ENCODE measurements at places on chromosomes 2 and 18.
A peak's percentile ranks its signal among the peaks of the same experiment; 100 is the strongest.

GRCh38 chr2:28325567-28326468 lies 66.8 kb upstream of the FOSL2 start:
- DNase-seq = no peak

DNA sequence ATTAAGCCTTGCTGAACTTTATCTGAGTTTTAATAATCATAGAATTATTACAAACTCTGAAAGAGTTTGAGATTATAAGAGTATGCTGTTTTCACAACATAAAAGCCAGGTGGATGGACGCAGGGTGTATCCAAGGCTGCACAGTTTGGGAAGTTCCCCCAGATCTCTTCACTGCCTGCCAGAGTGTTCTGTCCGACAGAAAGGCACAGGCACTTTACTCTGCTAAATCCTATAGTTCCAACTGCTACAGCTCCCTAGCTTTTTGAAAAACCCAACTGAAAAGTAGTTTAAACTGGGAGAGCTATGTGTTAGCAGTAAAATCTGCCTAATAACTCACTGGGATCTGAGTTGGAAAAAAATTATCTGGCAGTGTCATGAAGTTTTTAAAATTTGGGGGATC lies 38.0 kb downstream of the MFSD6 start:
- DNase-seq = no peak

DNA sequence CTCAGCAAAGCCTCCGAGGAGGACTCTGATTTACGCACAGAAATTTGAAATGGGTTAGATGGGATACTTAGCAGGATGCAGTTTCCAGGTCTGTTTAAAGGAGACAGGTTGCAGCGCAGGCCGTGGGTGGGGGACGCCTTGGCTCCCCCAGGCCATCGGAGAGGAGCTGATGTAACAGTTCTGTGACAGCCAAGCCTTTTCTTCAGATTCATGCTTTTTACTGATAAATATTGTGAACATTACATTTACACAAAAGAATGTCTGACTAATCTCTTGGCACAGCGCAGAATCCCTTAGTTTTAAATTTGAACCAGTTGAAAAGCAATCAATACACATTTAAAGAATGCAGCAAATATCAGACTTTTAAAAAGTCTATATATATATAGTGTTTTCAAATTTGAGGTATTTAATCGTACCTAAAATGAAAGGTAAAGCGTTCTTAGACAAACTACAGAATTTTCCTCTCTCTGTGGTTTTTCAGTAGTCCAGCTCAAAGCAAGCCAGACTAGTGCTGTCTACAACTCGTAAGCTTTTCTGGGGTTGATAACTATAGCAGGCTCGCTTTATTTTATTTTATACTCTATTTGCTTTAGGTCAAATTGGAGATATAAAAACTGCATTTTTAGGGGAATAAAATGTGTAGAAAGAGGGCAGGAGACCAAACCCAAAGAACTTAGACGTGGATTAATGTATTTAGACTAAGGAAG lies 221.9 kb downstream of the PIEZO2 start:
- peak; percentile 48 for DNase-seq

DNA sequence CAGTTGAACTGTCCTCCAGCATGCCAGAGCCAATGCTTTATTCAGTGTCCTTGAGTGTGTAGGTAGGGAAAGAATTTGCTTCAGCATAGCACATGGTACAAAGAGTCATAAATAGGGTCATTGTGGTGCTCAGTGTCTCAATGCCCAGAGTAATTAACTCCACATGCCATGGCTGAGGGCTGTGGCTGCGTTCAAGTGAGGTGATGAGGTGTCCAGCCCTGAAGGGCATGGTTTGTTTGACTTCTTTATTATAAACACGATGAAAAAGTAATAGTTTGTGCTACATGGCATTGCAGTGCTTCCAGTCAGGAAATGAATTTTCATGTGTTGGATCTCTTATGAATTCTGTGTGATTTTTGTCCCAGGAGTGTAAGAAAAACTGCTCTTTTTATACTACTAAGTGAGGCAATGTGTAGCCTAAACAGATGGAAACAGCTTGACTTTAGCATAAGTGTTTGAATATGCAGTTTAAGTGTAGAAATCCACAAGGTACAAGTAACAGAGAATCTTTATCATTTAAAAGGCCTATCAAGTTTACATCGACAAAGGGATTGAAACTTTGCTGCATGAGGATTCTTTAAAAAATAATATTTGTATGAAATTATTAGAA lies 507.9 kb upstream of the CDH2 start:
- no peak for DNase-seq

GRCh38 chr18:48742706-48743475 lies 204.1 kb downstream of the CTIF start:
- no peak for DNase-seq

GRCh38 chr2:168277276-168277675 lies 29.9 kb upstream of the STK39 start:
- no peak for DNase-seq

- no peak for DNase-seq
Measured at GRCh38 chr2:25063876-25064660, 22.2 kb downstream of the EFR3B start.

GRCh38 chr2:235848946-235849345 lies 319.2 kb downstream of the GBX2 start:
- no peak for DNase-seq

DNA sequence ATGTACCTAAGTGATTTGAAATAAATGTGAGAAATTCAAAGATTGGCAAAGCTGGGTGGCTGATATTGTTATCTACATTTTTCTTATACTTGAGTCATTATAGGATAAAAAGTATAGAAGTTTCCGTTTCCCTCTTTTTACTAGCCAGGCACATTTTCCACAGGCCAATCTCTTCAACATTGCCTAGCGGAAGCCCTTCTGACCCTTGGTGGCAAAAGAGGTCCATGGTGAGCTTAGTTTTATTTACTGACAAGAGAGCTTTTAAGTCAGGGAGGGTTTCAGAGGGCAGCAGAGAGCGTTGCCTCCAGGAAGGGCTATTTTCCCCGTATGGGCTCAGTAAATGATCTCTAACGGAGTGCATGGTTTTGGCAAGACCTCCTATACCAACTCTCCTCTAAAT lies 15.1 kb upstream of the RHOB start:
- no peak for DNase-seq

DNA sequence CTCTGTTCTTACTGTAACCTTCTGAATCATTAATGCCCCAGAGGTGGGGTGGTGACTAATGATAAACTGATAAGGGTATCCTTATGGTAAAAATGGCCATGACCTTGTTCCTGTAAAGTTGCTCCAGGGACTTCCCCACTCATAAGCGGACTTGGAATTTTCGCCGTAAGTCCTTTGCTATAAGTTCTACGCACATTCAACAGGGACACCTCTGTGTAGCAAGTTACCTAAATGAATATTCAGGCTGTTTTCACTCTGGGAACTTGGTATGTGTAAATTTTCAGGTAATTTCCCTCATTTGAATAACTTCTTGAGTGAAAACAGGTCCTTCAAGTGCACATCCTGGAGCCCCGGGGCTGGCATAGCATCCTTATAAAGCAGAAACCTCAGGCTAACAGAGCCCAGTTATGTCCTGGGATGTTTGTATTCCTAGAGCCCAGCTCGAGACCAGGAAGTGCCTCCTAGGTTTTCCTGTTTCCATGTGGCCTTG lies 9.4 kb upstream of the AGFG1 start:
- DNase-seq = no peak

DNA sequence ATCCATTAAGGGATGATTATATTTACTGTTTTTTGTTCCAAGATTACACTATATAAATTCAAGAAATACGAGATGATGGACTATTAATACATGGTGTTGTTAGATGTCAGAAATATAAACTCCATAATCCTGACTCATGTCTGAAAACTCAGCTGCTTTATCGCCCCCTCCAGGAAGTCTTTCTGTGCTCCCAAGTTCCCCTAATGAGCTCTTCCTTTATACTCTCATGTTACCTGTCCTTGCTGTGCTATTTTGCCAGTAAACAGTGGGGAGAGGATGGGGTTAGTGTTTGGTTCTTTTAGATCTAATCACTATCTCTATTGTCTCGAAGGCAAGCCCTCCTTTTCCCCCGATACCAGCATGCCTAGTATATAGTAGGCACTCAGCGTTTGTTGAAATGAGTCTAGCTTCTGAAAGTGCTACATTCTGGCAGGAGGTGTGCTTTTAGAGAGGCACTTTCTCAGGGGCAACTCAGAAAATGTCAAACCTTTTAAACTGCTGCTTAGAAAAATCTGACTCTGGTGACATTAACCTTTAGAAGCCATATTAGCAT lies 21.4 kb upstream of the BARD1 start:
- no peak for DNase-seq

- no peak for DNase-seq
Measured at GRCh38 chr2:8234757-8235374, 447.0 kb upstream of the ID2 start.

DNA sequence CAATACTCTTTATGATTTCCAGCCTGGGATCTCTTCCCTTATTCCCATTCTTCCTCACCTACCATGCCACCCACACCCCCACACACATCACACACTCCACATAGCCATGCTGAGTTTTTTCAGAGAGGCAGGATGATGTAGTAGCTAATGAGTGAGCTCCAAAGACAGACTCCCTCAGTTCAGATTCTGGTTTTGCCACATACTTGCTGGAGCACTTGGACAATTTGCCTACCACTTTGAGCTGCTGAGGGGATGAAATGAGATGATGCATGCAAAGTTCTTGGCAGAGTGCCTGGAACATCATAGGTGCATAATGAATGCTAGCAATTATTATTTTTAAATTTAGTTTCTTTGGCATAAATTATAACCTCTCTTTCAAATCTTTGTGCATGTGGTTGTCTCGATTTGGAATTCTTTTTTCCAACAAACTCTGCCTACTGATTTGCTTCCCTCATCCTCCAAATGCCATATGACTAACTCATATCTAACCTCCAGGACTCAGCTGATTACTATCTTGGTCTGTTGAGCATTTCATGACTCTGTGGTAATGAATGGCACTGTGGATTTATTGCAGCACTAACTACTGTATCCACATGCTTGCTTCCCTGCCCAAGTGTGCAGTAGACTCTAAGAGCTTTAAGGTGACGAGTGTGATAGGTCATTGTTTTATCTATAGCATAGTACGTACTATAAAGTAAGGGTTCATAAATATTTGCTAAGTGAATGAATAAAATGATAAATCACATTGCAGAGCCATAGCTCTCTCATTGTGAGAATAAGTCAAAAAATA lies 99.1 kb downstream of the TACR1 start:
- peak; percentile 67 for DNase-seq

- DNase-seq = no peak
Measured at GRCh38 chr2:156908825-156909224, 348.7 kb upstream of the GALNT5 start.

GRCh38 chr2:230325316-230326243 lies 1.4 kb upstream of the SP140L start:
- no peak for DNase-seq

DNA sequence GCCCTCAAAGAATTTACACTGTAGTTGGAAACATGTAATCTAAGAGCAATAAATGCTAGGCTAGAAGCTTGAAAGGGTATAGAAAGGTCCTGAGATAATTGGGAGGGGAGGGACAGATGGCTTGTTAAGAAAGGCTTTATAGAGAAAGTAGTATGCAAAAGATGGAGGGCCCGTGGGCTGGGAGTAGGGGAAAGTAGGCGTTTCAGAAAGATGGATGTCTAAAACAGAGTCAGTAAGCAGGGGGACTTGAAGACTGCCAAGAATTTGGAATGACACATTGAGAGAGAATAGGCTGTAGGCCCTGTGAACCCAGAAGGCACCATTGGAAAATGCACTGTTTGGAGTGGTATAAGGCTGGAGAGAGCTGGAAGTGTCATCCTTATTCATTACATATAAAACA lies 822 bp downstream of the PSMG2 start:
- no peak for DNase-seq

DNA sequence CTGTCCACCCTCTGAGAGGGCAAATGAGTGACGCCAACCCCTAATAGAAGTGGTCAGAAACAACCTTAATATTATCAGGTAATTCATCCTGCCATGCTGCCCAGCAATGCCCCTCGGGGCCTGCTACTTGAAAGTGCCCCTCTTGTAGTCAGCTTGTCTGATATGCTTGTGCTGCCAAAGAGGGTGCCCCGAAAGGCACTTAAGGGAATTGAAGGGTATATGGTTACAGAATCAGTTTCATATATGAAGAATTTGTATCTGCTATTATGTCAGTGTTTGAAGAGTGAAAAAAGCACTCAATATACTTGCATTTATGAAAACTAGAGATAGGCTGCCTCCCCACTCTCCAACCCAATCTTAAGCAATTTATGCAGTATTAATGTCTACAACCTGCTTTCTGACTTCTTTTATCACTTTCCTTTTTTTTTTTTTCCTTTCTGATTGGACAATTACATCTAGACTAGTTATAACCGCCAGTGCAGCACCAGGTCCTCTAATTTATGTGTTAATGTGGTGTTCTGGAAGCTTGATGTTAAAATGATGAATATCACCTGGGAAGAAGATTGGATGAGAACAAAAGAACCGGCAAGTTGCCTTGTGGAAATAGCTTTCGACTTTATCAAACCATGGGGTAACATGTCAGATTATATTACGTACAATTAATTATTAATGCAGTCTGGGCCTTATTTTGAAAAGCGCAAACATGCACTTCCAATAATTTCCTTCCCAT lies 646.9 kb upstream of the ACVR2A start:
- DNase-seq = no peak

DNA sequence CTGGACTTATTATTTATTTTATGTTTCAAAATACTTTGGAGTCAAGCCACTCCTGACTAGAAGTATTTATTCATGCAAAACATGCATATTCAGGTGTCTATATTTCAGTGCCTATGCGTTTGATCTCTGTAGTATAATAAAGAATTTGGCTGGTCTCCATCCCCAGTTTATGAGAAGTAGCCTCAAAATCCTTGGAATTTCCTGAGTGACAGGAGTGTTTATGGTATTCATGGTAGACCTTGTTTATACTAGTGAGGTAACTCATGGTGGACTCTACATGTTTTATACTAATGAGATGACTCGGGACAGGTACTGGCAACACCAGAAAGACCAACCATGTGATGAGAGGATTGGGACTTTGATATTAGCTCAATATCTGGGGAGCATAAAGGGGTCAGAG lies 43.9 kb upstream of the CSRNP3 start:
- no peak for DNase-seq

GRCh38 chr18:71107244-71107643 lies 818.4 kb downstream of the SOCS6 start:
- DNase-seq = no peak

- DNase-seq = no peak
Measured at GRCh38 chr18:63062246-63062645, 257.3 kb downstream of the BCL2 start.
